ENCODE measurements at places on chromosomes 6 and 20.

DNA sequence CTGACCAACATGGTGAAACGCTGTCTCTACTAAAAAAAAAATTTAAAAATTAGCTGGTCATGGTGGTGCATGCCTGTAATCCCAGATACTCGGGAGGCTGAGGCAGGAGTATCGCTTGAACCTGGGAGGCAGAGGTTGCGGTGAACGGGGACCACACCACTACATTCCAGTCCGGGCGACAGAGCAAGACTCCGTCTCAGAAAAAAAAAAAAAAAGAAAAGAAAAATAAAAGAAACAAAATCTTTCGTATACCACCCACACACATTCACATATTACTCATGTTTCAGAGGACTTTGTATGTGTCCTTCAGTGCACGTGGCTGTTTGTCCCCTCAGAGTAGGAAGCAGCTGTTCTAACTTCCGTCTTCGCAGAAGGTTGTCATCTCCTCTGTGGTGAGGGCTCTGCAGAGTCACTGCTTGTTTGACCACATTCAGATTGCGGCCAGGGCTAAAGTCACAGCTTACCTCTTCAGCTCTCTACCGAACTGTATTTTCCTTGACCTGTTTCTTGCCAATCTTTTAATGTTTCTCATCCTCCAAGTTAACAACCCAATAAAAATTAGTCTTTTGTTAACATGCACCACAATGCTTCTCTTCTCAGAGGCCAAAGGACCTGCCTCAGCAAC, 36.6 kb upstream of the HIVEP1 start:
- DNase-seq, result no peak

GRCh38 chr20:48340883-48341281, 486.9 kb downstream of the PREX1 start:
- DNase-seq, result no peak

GRCh38 chr6:132614554-132614953, 9.5 kb downstream of the TAAR2 start:
- DNase-seq, result no peak

- DNase-seq, result no peak
Measured at GRCh38 chr6:98838032-98838431, 3.7 kb downstream of the POU3F2 start.

DNA sequence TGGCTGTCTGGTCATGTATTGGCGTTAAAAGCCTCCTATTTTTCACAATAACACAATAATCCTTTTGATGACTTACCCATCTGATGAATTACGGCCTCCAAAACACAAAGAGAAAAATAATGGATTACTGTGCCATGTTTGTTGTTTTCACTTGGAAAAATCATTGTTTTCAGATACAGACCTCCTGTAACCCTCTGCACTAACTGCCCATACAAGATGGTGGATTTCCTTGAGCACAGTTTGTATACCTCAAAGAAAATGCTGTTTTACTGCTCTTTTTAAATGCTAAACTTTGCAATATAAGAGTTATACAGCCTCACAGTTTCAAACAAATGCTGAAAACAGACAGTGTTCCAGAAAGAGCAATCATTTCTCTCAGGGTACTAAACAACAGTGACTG, 61.0 kb downstream of the SMLR1 start:
- DNase-seq, result no peak

- peak; percentile 73 for DNase-seq
Measured at GRCh38 chr20:1900321-1900801, 5.2 kb downstream of the SIRPA start.

All from HFFc6 (cell line).